ENCODE measurements at places on chromosomes 12 and 14.

GRCh38 chr14:41957459-41957858 lies 350.8 kb downstream of the LRFN5 start:
- no peak for DNase-seq

- no peak for DNase-seq
These were observed 1.7 kb upstream of the C12orf56 start for GRCh38 chr12:64392221-64392620.

DNA sequence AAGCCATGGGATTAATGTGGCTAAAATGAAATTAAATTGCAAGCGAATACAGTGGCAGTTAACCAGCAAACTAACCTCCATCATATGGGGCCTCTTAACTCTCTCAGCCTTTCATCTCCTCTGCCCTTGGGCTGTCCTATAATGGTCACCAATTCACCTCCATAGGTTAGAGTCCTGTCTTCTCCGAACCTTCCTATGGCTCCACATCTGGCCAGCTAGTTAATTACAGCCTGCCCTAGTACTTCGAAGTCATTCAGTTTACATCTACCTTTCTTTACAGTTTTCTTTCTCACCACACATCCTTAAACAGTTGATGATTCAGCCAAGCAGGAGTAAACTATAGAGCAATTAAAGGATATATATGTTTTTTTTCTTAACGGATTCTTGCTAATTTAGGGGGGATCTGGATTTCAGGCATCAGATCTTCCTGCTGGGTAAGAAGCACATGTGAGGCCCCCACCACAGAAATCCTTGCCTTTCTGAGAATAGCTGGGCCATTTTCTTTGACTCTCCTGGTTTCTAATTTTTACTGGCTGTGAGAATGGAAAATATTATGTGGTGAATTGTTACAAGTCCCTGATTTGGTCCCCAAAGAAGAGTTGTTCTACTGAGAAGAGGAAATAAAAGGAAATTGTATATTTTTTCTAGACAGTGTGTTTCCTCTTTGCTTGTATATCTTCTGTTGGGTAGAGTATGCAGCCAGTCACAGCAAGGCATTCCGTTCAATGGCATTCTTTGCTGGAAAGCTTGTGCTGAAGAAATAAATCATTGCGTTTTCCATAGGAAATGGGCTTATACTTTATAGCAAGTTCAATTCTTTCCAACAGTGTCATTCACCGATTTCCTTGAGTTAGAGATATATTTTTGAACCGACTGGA lies 16.7 kb downstream of the HMGA2 start:
- no peak for DNase-seq

DNA sequence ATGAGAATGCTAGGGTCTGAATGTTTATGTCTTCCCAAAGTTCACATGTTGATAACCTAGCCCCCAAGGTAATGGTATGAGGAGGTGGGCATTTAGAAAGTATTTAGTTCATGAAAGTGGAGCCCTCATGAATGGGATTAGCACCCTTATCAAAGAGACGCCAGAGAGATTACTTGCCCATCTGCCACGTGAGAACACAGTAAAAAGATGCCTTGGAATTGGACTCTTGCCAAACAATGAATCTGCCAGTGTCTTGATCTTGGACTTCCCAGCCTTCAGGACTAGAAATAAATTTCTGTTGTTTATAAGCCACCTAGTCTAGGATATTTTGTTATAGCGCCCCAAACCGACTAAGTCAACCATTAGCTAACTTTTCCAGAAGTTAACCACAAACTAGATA lies 92.0 kb upstream of the SLC38A4 start:
- peak; percentile 74 for DNase-seq

- DNase-seq = no peak
These were observed 28.8 kb upstream of the INF2 start for GRCh38 chr14:104660597-104660996.

GRCh38 chr12:114399664-114400211 lies 6.2 kb downstream of the TBX5 start:
- DNase-seq = no peak

DNA sequence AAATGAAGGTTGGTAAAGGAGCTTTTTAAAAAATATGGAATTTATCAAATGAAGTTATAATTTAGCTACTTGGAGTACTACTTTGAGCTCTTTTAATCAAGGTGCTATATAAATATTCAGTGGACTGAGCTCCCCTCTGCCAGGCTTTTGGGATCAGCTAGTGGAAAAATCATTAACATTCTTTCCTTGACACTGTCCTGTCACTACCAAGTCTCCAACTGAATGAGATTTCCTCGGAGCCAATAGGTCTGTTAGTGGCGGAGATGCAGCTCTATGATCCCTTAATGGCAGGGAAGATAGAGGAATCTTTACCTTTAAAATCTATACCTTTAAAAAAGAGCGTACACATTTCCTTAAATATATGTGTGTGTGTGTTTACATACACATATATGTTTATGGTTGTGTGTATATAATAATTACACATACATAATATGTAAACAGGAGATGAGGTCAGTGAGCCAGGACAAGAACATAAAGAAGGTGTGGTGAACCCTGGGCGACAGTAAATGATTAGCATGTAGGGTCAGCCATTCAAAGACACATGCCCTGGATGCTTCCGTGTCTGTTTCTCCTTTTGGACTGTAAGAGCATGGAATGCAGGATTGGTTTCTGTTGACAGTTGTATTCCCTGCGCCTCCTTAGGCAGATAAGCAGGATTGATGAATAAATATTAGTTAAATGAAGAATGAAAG lies 47.7 kb upstream of the ATP2A2 start:
- DNase-seq = no peak

DNA sequence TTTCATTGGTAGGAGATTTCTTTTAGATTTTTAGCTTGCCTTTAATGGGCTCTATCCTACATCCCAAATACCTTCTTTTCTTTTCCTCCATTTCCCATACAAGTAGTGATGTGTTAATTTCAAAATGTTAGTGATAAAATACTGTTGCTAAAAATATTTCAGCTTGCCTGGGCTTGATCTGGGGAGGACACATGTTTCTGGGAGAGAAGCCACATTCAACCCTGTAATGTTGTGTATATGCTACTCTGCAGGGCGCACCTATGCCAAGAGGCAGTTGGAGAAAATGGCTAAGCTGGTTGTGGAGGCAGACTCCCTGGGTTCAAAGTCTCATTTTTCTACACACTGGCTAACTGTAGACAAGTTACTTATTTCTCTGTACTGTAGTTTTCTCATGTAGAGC lies 26.3 kb downstream of the FLRT2 start:
- no peak for DNase-seq

- no peak for DNase-seq
These were observed 92.8 kb downstream of the PAPOLA start for GRCh38 chr14:96594961-96595360.

GRCh38 chr12:21561158-21561557 lies 35.1 kb downstream of the SPX start:
- no peak for DNase-seq

GRCh38 chr12:124551268-124552144 lies 15.9 kb downstream of the NCOR2 start:
- peak; percentile 84 for DNase-seq

DNA sequence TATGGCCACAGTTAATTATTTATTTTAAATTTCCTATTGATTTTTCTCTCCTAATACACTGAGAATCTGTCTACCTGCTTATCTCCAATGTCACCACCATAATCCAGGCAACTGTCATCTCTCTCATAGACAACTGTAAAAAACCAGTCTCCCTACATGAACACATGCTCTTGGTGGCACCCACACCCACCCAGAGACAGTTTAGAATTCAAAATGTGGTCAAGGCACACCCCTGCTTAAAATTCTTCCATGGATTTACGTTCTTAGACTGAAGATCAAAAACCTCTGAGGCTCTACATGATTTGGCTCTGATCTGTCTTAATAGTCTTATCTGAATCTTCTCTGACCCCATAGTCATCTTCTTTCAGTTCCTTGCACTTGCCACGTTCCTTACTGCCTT lies 241.1 kb upstream of the ABCD2 start:
- DNase-seq = no peak

DNA sequence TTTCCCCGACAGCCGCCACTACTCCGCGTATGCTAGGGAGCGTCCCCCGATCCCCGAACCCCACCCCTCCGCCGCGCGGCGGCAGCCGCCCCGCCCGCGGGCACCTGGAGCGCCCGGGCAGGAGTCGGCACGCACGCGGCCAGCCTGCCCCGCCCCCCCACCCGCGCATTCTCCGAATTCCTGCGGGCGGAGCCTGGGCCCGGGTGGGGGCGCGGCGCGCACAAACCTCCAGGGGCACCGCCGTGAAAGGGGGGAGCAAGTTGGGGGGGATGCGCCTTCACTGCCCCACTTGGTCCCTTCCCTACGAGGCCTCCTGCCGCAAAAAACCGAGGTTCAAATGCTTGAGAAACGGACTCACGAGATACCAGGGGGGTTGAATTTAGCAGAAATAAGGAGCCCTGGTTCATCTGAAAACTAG lies 1.7 kb downstream of the AJUBA start:
- DNase-seq = no peak

- DNase-seq = no peak
These were observed 6.2 kb upstream of the STXBP6 start for GRCh38 chr14:25055992-25056687.

- DNase-seq = no peak
These were observed 225.1 kb downstream of the BCAT1 start for GRCh38 chr12:24723759-24724158.

GRCh38 chr12:116980083-116980482 lies 69.3 kb downstream of the FBXW8 start:
- DNase-seq = no peak

GRCh38 chr12:119949145-119949544 lies 39.9 kb upstream of the BICDL1 start:
- peak; percentile 96 for DNase-seq

GRCh38 chr14:100440207-100440631 lies 117.1 kb downstream of the SLC25A47 start:
- peak; percentile 81 for DNase-seq

- DNase-seq = no peak
These were observed 4.9 kb upstream of the CS start for GRCh38 chr12:56304872-56305590.

DNA sequence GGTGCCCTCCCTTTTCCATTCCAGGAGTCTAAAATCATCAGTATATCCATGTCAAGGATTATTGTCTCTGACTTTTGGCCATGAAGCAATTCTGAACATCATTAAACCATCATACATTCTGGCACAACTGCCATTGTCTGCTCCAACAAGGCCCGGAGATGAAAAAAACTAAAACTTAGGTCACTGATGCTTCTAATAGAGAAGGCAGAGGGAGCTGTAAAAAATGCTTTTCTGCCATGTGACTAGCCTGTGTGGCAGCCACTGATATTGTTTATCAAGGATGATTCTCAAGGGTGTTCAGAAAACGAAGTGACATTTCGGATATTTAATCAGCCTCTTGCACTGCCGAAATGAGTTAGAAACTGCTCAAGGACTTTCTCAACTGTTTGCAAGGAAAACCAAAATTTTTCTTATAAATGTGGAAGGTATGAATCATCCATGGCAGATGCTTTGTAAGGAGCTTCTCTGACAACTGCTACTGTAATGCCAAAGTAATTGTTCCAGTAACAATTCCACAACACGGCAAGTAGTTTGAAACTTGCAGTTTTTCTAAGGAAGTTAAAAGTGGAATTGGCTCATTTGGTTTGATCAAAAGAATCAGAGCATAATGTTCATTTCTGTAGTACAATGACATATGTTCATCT lies 1076.5 kb upstream of the FLRT2 start:
- no peak for DNase-seq

GRCh38 chr14:72745546-72745945 lies 148.4 kb downstream of the DPF3 start:
- DNase-seq = no peak

GRCh38 chr14:94041551-94042346 lies 15.6 kb downstream of the OTUB2 start:
- no peak for DNase-seq

GRCh38 chr12:3055704-3056467 lies 21.3 kb upstream of the TSPAN9 start:
- no peak for DNase-seq

DNA sequence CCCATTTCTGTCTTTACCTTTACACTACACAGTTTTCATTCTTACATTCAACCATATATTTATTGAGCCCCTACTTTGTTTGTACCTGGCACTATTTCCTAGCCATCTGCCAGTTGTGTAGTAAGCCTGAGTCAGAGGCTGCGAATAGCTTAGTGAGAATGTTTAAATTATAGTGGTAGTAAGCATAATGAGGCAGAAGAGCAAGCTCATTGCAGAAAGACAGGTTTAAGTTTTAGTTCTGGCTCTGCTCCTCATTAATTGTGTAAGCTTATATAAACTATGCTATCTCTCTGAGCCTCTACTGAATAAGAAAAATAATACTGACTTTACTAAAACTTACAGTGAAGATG lies 123.5 kb downstream of the NAV3 start:
- DNase-seq = no peak

- no peak for DNase-seq
These were observed 65.3 kb upstream of the KCNJ8 start for GRCh38 chr12:21839776-21840175.

DNA sequence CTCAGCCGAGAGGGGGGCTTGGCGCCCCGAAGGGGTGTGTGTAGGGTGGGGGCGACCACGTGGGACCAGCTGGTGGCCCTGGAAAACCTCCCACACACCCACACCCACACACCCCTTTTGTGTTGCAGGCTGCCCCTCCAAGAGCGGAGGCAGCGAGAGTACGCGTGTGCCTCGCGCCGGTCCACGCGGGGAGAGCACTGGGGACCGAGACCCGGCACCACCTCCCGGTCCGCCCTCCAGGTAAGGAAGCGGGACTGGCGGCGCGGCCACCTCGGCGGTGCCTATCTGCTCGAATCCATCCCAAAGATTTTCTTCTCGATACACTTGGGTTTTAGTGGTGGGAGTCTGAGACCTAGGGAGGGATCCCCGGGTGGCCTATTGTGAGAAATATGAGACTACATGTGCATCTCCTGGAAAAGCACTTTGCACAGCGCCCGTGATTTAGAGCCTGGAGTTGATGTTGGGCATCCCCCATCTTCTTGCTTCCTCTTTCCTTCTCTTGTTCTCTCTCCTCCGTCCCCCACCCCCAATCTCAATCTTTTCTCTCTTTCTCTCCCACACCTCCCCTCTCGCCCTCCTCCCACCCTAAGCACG lies 393 bp downstream of the SYT1 start:
- DNase-seq = peak; percentile 25
